HuH-7 (cell line): ENCODE measurements at places on chromosomes 7 and 10.

GRCh38 chr7:132521423-132521822 is 54.8 kb downstream of the PLXNA4 start:
- no peak for DNase-seq

- no peak for DNase-seq
Observed at GRCh38 chr10:60654813-60655464, 123.3 kb upstream of the CDK1 start.

GRCh38 chr7:23020742-23021401 is 6.9 kb upstream of the HYCC1 start:
- no peak for DNase-seq

DNA sequence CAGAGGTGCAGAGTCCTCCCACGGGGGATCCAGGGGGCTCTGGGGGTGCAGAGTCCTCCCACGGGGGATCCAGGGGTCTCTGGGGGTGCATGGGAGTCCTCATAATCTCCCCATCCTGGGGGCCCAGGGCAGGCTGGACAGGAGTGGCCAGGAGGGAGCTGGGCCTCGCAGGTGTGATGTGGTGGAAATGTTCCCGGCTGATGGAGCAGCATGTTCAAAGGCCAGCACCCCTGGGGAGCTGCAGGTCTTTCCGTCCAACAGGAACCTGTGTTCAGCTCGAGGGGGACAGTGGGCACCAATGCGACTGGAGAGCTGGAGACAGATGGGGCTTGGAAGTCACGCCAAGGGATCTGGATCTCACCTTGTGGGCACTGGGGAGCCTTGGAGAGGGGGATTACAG is 38.5 kb upstream of the PSMG3 start:
- DNase-seq = no peak

DNA sequence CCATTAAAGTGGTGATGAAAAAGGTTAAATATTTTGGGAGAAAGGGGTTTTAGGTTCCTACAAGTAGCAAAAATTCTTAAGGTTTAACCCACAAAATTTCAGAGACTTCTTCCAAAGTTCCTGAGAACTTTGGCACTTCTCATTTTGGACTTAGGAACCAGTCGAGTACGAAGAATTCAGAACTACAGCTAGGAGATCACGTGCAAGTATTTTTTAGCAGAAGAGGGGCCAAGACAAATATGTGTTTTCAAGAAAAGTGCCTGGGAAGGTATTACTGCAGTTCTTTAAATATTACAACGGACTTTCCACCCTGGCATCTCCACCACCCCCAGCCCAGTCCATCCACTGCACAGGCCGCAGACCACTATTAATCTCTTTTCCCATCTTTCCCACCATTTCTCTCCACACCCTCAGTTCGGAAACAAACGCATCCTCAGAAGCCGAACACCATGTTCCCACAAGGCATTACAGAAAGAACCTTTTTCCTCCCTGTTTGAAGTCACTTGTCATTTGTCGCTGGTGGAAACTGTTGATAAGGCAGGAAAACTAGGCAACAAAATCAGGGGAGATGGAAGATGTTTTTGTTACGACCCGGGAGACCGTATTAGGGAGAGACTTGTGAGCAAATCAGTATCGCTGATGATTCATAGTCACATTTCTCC is 7.1 kb downstream of the INHBA start:
- no peak for DNase-seq

- DNase-seq = no peak
Observed at GRCh38 chr10:60894786-60895185, 49.2 kb downstream of the RHOBTB1 start.

- DNase-seq = no peak
Observed at GRCh38 chr10:128907155-128907941, 559.7 kb upstream of the MGMT start.

DNA sequence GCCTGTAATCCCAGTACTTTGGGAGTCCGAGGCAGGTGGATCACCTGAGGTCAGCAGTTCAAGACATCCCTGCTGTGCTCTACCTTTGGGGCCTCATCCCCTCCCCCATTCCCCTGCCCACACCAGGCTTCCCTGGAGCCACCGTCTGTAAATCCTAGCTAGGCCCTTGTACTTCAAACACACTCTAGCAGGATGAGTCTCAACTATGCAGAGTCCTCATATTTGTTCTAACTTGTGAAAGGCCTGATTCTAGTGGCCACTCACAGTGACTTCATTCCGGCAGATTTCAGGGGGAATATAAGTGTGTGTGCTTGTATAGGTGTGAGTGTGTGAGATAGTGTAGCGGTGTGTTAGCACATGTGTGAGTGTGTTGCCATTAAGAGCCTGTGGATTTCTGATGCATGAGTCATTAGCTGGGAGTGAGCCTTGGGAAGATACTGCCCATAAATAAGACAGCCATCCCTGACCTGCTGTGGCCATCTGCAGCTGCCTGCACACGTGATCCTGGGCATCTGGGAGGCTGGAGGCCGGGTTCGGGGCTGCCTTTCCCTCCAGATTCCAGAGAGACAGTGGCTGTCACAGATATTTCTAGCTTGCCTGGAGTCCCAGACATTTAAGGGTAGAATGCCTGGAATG is 1.7 kb upstream of the NEURL1 start:
- no peak for DNase-seq

DNA sequence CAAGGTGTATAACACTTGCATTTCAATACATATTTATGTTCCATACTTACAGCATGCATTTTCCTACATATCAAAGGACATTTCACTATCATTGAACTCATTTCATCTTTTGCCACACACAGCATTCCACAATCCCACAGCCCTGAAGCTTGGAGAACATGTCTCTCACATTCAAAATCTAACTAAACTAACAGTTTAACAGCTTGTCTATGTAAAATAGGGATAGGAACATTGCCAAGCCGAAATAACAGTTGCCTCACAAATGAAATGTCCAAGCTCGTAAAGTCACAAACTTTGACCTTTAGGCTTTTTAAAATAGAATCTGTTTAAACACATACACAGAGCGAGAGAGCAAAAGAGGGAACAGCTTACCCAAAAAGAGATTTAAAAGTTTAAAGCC is 65.3 kb downstream of the HGF start:
- no peak for DNase-seq

GRCh38 chr7:28745351-28745750 is 212.8 kb downstream of the TRIL start:
- DNase-seq = no peak

- DNase-seq = no peak
Observed at GRCh38 chr7:29926741-29927140, 62.9 kb downstream of the SCRN1 start.

DNA sequence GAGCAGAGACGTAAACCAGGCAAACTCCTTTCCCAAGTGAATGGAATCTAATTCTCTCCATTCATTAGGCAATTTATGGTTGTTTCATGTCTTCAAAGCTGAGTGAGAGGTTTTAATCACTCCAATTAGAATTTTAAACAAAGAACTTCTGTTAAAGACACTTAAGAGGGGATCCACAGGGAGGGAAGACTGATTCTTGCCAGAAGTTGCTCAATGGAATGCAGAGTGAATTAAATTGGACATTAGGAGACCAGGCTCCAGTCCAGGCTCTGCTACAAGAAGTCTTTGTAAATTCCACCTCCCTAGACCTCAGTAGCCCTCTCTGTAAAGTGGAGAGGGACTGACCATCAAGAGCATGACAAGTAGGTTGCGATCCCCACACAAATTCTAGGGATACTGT is 130.7 kb upstream of the TMEM72 start:
- DNase-seq = no peak

DNA sequence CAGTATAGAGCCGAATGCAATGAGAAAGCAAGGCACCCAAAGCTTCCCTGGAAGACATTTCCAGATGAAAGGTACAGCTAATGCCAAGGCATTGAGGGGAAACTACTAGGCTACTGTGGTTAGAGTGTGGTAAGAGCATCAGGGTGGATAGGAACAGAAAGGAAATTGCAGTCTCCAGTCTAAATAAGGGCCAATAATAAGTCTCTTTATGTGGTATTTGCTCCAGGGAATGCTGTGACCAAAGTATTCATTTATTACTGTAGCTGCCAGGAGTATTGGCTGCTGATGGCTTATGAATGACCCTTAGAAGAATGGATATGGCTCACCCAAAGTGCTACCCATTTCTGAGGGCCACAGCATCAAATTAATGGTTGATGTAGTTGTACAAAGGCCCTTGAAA is 30.1 kb upstream of the POT1 start:
- DNase-seq = no peak
